HS-5 (cell line): ENCODE measurements at places on chromosomes 7 and 10.
A peak's percentile ranks its signal among the peaks of the same experiment; 100 is the strongest.

GRCh38 chr7:122298618-122299017 lies 5.9 kb downstream of the FEZF1 start:
- no peak for DNase-seq

DNA sequence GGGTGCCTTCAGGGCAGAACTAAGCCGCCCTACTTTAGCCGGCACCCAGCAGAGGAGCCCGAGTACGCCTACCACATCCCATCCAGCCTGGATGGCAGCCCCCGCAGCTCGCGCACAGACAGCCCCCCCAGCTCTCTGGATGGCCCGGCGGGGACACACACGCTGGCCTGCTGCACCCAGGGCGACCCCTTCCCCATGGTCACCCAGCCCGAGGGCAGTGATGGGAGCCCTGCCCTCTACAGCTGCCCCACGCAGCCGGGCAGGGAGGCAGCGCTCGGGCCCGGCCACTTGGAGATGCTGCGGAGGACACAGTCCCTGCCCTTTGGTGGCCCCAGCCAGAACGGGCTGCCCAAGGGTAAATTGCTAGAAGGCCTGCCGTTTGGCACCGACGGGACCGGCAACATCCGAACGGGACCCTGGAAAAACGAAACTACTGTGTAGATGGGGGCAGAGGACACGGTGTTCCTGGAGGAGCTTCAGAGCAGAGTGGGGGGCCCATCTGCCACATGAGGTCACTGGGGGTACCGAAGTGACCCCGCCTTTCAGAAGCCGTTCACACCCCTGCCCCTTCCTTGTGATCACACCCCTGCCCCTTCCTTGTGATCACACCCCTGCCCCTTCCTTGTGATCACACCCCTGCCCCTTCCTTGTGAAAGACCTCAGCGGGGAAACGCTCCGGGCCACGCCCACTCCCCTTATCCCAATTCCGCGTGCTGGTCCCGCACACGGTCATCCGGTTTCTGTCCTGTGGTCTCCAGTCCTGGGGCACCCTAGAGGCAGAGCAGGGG lies 30.8 kb upstream of the KNDC1 start:
- DNase-seq: no peak

- no peak for DNase-seq
These were observed 250.9 kb downstream of the PTEN start for GRCh38 chr10:88114368-88114767.

- DNase-seq: peak; percentile 51
These were observed 5.4 kb downstream of the ARHGAP21 start for GRCh38 chr10:24718031-24718855.

- no peak for DNase-seq
These were observed 55.1 kb upstream of the SEMA3A start for GRCh38 chr7:84249656-84250055.

DNA sequence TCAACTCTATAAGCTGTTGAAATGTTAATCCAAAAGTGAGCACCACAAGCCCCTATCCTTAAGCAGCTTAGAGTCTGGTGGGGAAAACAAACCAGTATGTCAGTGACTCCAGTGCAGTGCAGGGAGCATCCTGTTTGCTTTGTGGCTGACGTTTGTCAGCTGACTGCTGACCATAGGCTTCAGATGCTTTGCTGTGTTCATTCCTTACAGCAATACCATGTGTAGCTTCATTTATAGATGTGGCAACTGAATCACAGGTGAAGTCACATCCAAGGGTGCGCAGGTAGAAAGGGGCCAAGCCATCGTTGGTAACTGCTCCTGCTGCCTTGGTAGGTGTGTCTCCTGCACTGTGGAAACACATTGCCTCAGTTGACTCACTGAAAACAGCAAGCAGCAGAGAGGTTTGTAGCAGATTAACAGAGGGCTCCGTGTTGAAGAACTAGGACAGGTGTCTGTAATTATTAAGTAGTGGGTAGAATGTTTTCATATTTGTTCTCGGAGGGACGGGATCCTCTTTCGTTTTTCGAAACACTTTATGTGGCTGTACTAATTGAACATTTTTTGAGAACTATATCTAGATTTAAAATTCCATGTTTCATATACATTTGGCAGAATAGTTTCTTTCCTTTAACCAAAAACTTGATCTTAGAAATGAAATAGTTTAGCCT lies 2.0 kb downstream of the INSIG1 start:
- DNase-seq: no peak

DNA sequence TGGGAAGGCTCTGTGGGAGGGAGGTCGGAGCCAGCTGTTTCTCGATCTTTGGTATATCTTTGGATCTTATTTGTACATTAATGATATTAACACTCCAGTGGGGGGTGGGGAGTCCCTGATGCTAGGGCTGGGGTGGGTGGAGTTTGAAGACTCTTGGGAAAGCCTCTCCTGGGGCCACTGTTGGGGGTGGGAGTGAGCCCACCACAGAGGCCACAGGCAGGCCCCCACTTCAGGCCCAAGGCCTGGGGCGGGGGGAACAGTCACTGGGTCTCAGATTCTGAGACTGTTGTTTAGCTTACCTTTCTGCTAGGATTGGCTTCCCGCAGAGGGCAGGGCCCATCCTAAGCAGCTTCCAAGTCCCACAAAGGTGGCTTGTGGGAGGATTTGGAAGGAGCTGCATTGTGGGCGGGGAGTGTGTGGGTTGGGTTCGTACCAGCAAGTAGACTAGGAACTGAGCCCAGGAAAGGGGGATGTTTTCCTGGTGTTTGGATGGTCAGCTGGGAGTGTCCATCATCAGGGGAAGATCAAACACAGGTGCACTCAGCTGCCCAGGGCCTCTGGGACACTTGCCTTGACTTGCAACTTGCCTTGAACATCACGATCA lies 11.9 kb downstream of the YKT6 start:
- DNase-seq: no peak

DNA sequence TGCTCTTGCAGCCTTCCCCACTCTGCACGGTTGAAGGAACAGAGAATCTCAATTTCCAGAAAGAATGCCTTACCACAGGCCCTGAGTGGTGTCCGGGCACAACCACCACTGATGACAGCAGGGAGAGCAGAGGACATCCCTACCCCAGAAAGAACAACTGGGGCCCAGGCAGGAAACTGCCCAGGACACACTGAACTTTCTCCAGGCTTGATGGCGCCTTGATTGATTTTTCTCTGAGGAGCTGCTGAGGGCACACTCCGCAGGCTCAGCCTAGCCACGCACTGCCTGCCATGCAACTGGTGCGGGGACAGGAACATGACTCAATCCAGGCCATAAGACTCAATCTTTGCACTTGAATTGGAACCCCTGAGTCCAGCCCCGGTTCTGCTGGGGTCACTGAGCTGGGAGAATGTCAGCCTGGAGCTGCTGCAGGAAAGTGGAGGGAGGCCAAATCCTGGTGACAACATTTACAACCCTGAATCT lies 5.9 kb downstream of the AKR1B1 start:
- no peak for DNase-seq

DNA sequence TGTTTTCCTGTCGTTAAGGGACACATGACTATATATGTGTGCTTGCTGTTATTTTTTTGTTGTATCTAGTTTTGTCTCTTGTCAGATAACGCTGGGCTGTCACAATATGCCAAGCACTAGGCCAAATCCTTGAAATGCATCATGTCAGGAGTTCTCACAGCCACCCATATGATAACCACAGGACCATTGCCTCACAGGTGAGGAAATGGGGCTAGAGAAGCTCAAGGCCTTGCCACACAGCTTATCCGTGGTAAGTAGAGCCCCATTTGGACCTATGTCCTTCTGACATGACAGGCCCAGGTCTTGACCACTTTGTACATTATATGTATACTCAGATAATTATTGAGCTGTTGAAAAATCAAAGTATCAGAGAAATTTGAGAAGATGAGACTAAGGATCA lies 42.0 kb upstream of the TARP start:
- no peak for DNase-seq

GRCh38 chr10:110356628-110357245 lies 52.0 kb upstream of the SMNDC1 start:
- DNase-seq: no peak

DNA sequence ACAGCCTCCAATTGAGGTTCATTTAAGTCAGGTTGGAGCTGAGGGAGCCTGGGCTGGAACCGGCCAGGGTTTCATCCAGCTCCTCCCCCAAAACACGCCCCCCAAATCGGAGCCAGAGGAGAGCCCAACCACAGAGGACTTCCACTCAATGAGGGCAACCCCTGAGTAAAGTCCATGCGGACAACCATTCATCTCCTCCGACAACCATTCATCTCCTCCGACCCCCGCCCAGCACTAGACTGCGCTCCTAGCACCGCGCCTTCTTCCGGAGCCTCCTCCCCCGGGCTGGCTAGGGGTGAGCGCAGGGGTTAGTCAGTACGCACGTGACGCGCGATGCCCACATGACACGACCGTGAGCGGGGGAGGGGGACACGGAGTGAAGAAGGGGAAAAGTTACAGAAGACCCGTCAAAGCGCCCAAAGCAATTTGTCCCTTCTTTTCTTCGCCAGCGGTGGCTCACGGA lies 1.4 kb downstream of the MAGI2 start:
- DNase-seq: no peak

- DNase-seq: no peak
These were observed 22.2 kb downstream of the CDHR3 start for GRCh38 chr7:105985229-105985628.

DNA sequence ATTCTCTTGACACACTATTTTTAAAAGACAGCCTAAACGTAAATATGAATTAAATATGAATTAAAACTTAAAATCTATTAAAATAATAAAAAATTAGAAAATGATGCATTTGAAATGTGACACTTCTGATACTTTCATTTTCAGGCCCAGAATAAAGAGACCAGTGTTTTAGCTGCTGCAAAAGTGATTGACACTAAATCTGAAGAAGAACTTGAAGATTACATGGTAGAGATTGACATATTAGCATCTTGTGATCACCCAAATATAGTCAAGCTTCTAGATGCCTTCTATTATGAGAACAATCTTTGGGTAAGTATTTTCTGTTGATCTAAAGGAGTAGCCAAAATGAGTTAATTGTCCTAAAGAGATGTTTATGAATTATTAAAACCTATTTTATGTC lies 23.6 kb downstream of the SLK start:
- no peak for DNase-seq

DNA sequence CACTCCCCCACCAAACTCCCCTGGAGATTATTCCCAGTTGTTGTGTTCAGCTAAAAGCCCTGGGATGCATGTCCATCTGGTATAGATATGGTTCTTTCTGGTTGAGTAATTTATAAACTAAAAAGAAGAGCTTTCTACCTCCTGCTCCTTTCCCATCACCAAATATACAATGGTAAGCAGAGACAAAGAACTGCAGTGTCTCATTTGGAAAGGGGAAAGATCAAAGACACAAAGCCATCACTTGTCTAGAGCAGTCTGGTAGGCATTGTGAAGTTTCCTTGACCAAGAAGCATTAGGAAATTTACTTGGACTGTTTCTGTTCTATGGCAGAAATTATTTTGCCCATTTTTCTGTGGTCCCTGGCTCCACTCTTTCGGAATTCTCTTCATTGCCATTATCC lies 24.9 kb upstream of the PANK1 start:
- no peak for DNase-seq

GRCh38 chr7:138125119-138125518 lies 48.9 kb downstream of the AKR1D1 start:
- peak; percentile 10 for DNase-seq
